ENCODE measurements at places on chromosomes 12 and 14.

DNA sequence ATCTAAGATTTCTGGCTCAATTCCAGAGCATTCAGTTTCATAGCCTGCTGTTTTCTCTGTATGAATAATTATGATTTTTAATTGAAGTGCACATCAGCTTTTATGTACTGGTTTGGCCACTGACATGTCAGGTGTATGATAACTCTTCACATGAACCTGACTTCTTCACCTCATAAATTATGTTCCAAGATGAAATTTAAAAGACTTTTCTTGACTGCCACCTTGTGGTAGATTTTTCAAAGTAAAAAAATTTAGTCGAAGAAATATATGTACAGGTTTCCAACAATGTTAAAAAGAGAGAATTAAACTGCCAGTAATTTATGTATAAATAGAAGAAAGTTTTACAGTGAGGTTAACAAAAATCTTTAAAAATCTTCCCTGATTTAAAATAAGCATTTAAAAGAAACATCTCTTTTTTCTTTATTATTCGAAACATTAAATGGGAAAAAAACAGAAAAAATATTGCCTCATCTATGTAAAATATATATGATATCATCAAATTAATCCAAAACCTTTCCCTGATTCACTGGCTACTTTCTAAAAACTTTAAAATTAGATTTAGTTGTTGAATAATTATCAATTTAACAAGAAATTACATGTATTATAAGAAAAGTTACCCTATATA lies 124.9 kb upstream of the ATXN7L3B start:
- no peak for DNase-seq

- DNase-seq = no peak
These were observed 34.1 kb downstream of the ITGA7 start for GRCh38 chr12:55673638-55674037.

GRCh38 chr12:32031109-32031508 lies 71.9 kb downstream of the RESF1 start:
- DNase-seq = no peak

DNA sequence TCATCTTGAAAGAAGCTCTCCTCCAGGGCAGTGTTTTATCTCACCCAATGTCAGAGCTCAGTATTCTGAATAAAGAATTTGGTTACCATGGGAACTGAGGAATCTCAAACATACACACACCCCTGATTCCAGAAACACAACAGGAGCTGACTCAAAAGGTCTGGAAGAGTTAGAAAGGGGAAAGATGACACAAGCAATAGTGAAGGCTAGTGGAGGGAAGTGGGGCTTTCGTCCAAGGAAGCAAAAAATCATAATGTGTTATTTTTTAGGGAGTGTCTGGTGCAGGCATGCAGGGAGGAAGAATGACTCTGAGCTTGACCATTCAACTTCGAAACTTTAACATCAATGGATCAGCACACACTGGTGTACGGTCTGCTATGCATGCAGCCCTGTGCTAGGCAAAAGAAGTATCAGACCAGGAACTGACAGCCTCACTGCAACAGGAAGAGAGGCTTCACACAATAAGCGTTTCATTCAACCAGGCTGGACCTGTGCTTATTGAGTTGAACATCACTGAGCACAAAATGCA lies 20.3 kb downstream of the HEBP1 start:
- no peak for DNase-seq

DNA sequence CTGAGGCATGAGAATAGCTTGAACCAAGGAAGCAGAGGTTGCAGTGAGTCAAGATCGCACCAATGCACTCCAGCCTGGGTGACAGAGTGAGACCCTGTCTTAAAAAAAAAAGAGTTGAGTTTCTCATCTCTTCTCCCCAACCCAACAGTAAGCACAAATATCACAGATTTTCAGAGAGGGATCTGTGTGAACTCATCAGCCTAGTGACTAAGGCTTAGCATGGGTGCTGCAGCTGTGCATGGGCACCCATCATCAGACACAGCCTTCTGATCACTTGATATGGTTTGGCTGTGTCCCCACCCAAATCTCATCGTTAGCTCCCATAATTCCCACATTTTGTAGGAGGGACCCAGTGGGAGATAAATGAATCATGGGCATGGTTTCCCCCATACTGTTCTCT lies 298.9 kb downstream of the PCNX1 start:
- no peak for DNase-seq

GRCh38 chr14:104295681-104296387 lies 157.4 kb downstream of the KIF26A start:
- no peak for DNase-seq

DNA sequence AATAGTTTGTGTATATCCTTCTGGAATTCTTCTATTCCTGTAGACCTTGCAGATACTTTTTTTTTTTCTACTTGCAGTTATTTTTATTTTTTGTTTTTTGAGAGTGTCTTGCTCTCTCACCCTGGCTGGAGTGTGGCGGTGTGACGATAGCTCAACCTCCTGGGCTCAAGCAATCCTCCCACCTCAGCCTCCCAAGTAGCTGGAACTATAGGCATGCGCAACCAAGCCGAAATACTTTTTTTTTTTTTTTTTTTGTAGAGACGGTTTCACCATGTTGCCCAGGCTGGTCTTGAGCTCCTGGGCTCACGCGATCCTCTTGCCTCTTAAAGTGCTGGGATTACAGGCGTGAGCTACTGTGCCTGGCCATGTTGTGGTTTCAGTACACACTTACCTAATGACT lies 10.0 kb downstream of the TULP3 start:
- DNase-seq = no peak

GRCh38 chr14:95317817-95318343 lies 1.8 kb downstream of the CLMN start:
- no peak for DNase-seq

GRCh38 chr12:11136075-11136474 lies 1.6 kb upstream of the TAS2R30 start:
- DNase-seq = no peak

DNA sequence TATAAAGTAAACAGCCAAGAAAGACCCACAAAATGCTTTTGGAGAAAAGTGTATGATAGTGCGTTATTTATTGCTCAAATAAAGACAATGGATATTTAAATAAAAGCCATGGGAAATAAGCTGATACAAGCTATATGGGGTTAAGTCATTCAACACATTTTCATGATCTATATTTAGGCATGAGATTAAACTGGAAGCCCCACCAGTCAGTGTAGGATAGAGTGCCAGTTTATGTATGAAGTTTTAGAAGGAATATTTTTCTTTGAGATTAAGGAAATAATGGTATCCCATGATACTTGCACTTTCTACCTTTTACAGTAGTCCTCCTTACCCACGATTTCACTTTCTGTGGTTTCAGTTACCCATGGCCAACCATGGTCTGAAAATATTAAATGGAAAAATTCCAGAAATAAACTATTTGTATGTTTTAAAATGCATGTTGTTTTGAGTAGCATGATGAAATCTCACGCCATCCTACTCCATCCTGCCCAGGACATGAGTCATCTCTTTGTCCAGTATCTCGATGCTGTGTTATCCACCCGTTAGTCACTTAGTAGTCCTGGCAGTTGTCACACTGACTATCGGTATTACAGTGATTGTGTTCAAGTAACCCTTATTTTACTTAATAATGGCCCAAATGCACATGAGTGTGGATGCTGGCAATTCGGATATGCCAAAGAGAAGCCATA lies 22.3 kb downstream of the SYT1 start:
- DNase-seq = no peak

- DNase-seq = no peak
These were observed 769 bp upstream of the EMP1 start for GRCh38 chr12:13195785-13196129.

GRCh38 chr14:103558071-103558882 lies 4.2 kb downstream of the BAG5 start:
- DNase-seq = no peak

GRCh38 chr12:56928262-56928661 lies 5.9 kb downstream of the SDR9C7 start:
- no peak for DNase-seq

- no peak for DNase-seq
These were observed 2.6 kb downstream of the CD69 start for GRCh38 chr12:9758119-9758518.

GRCh38 chr14:89959853-89960445 lies 4.2 kb downstream of the TDP1 start:
- DNase-seq = no peak

- DNase-seq = no peak
These were observed 385.4 kb upstream of the TMEM132C start for GRCh38 chr12:127881371-127882140.

DNA sequence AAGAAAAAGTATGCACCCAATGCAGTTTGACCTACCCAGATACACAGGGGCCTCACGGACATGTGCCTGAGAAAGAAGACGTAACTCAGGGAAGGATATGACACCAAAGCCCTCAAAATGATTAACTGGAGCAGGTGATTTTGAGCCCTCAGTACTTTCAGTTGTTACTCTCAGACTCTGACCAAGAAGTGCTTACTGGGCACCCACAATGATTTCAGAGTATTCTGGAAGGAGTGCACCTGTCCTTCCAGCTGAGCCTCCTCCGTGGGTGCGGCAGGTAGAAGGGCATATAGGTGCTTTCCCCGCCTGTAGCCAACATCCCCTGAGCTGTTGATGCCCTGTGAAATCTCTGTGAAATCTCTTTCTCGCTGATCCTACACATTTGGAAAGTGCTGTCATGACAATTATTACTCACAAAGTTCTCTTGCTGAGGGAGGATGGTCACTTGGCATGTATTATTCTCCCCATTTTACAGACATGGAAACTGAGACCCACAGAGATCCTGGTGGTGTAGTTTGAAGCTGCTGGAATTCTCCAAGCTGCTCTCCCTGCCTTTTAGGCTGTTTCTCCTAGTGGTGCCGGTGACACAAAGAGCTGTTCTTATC lies 154.3 kb upstream of the CCND2 start:
- no peak for DNase-seq

DNA sequence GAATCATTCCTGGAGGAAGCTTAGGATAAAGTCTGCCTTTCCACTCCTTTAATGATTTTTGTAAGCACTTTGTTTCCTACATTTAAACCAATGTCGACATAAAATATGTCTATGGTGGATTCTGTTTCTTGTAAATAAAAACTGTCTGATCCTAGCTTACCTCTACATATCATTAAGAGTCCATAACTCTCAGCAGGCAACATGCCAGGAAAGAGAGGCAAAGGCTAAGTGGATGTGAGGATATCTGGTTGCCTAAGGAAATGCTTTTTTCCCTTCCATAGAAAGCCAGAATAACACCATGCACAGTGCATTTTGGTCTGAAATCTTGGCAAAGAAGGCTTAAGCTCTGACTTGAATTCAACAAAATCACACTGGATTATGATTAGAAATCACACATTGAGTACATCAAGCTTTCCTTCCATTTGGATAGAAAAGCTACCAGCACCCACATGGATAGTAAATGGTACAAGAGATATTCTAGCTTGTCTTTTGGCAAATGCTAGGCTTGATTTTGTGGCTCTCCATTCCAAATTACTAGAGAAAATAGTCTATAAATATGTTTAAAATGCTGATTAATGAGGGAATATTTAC lies 57.0 kb upstream of the CNTN1 start:
- DNase-seq = no peak

- no peak for DNase-seq
These were observed 15.2 kb upstream of the WNT5B start for GRCh38 chr12:1613860-1614259.

- no peak for DNase-seq
These were observed 199.9 kb upstream of the IGF1 start for GRCh38 chr12:102680304-102680703.

DNA sequence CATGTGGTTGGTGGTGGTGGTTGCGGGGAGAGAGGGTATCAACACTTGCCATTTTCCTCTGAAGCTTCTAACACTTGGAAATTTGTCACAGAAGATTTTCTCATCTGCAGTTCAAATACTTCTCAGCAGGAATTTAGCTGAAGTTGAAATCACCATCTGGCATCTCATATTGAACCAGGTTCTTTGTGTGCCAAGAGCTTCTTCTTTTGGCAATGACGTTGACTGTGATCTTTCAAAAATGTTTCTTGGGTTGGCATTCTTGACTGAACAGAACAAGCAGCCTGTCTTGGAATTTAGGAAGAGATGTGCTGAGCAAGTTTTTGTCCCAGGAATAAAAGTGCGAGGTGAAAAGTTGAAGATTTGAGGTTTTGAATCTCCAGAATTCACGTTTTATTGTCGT lies 8.7 kb upstream of the NIN start:
- no peak for DNase-seq

GRCh38 chr12:110846615-110847566 lies at the start of gene CCDC63:
Gene CCDC63, plus strand, starts transcription at chr12:110846987. Its CDS starts 5,968 bp downstream, at chr12:110852955.
- DNase-seq = no peak

- DNase-seq = no peak
These were observed 40.1 kb upstream of the EPS8 start for GRCh38 chr12:15829255-15829654.

GRCh38 chr14:72677664-72678063 lies 216.2 kb downstream of the DPF3 start:
- DNase-seq = no peak

- no peak for DNase-seq
These were observed 159.2 kb downstream of the SYT1 start for GRCh38 chr12:79023784-79024183.

DNA sequence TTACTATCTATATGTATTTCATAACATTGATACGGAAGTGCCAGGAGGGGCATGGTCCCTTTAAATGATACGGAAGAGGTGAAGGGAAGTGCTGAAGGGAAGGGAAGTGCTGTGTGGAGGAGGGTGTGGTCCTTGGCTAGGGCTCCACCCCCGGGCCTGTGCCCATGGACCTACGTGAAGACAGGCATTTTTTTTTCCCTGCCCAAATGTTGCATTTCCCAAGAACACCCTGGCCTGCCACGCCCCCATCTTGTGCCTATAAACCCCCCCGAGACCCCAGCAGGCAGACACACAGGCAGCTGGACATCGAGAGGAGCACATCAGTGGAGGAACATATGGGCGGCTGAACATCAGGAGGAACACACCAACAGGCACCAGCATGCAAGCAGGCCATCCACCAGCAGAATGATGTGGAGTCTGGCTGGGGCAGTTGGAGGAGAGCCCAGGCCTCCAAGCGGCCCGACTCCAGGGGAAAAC lies 134.1 kb downstream of the SLC41A2 start:
- no peak for DNase-seq

GRCh38 chr14:104344818-104345620 lies 206.6 kb downstream of the KIF26A start:
- DNase-seq = no peak

- DNase-seq = no peak
These were observed 172.0 kb upstream of the PELI2 start for GRCh38 chr14:55946231-55946630.

GRCh38 chr14:51707327-51707726 lies 55.6 kb downstream of the FRMD6 start:
- no peak for DNase-seq

DNA sequence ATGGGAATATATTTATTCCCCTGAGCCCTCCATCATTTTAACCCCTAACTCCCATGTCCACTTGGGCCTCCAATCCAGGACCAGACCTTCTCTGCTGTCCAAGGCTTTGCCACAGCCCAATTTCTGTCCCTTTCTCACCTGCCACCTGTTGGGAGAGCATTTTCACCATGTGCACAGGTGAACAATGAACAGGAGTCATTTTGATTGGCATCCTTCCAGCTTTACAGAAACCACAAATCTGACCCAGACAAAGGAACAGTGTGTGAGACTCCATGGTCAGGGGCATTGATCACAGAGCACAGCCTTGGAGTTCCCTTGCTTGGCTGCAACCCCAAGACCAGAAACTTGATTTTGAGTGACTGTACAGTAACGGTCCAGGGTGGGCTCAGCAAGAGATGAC lies 91.9 kb downstream of the CRACR2A start:
- DNase-seq = no peak
